ENCODE measurements at places on chromosomes 12 and 14.
A peak's percentile ranks its signal among the peaks of the same experiment; 100 is the strongest.

GRCh38 chr14:90842726-90843125 lies 26.5 kb upstream of the TTC7B start:
- no peaks in the 10 kb centered on the region for H3K36me3 ChIP-seq
- H3K27ac ChIP-seq = no peak overlapping the region
- no peaks in the 10 kb centered on the region for H3K4me1 ChIP-seq
- no peak overlapping the region for H3K4me3 ChIP-seq
- peak; percentile 72 for DNase-seq
- H3K27me3 ChIP-seq = no peaks in the 10 kb centered on the region

GRCh38 chr12:33828326-33828725 lies 194.0 kb upstream of the ALG10 start:
- H3K4me1 ChIP-seq = no peaks in the 10 kb centered on the region
- no peaks in the 10 kb centered on the region for H3K36me3 ChIP-seq
- H3K4me3 ChIP-seq = no peak overlapping the region
- no peaks in the 10 kb centered on the region for H3K27me3 ChIP-seq

- H3K36me3 ChIP-seq = no peaks in the 10 kb centered on the region
- peak overlapping the region; percentile 98 for H3K27ac ChIP-seq
- H3K27me3 ChIP-seq = no peaks in the 10 kb centered on the region
- DNase-seq = no peak
- H3K4me1 ChIP-seq = peaks cover 8% of the 10 kb centered on the region
- H3K4me3 ChIP-seq = no peak overlapping the region
These were observed 129.5 kb downstream of the ETV6 start for GRCh38 chr12:11778713-11779685.

GRCh38 chr14:60242429-60242828 lies 6.6 kb upstream of the PPM1A start:
- no peak overlapping the region for H3K27ac ChIP-seq
- DNase-seq = no peak
- no peak overlapping the region for H3K4me3 ChIP-seq
- H3K4me1 ChIP-seq = peaks cover 2% of the 10 kb centered on the region
- no peaks in the 10 kb centered on the region for H3K27me3 ChIP-seq

DNA sequence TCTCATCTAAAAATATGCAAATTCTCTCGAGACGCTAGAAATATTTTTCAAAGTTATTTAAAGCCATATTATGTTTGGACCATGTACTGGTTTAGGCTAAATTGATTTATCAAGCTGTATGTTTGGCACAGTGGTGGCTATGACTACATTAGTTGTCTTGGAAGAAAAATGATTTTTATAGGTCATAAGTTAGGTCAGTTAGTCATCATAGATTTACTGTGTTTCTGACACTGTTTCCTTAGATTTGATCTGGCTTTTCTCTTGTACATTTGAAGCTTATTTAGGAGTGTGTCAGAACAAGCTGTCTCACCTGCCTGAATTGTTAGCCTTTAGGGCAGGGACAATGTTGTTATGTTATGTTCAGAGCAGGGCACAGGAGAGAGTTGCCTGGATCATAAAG lies 161.1 kb upstream of the FBXO33 start:
- no peaks in the 10 kb centered on the region for H3K36me3 ChIP-seq
- no peak overlapping the region for H3K4me3 ChIP-seq
- H3K27me3 ChIP-seq = no peaks in the 10 kb centered on the region
- H3K27ac ChIP-seq = no peak overlapping the region

GRCh38 chr14:89332031-89332430 lies 85.0 kb downstream of the FOXN3 start:
- no peaks in the 10 kb centered on the region for H3K36me3 ChIP-seq
- H3K4me3 ChIP-seq = no peak overlapping the region
- H3K4me1 ChIP-seq = peaks cover 2% of the 10 kb centered on the region
- DNase-seq = no peak
- no peak overlapping the region for H3K27ac ChIP-seq
- no peaks in the 10 kb centered on the region for H3K27me3 ChIP-seq

- no peaks in the 10 kb centered on the region for H3K36me3 ChIP-seq
- H3K4me3 ChIP-seq = no peak overlapping the region
- no peak for DNase-seq
- no peaks in the 10 kb centered on the region for H3K4me1 ChIP-seq
- H3K27me3 ChIP-seq = no peaks in the 10 kb centered on the region
These were observed 146.1 kb upstream of the LRIG3 start for GRCh38 chr12:59066445-59066844.

DNA sequence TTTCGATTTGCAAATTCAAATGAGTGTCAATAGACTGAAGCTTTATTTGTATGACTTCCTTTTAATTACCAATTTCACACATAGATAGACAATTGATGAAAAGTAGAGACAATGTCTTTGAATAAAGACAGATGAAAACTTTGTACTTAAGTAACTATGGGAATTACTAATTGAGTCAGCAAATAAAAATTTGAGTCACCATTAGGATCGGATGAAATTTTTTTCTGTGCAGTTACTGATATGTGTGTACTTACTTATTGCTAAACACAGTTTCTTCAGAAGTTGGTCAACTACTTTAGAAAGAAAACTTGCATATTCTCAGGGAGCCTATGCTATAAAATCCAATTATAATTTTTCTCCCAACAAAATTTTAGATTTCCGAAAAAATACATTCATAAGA lies 224.9 kb upstream of the SLC16A7 start:
- no peaks in the 10 kb centered on the region for H3K27me3 ChIP-seq
- no peaks in the 10 kb centered on the region for H3K36me3 ChIP-seq
- no peak for DNase-seq
- H3K27ac ChIP-seq = no peak overlapping the region

DNA sequence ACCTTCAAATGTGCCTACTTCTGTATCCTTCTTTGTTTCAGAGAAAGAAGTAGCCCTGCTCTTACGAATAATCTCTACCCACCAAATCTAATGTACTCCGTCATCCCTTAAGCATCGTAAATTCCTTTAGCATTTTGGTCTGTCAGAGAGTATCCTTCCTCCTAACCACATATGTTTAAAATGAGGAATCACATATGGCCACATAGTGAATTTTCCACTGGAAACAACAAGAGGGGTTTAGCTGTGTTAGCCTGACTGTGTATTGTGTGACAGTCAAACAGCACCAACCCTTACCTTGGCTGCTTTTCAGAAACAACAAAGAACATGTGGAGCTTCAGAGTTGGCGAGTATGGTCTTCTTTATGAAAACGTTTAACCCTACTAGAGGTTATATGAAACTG lies 5.5 kb downstream of the LUM start:
- H3K36me3 ChIP-seq = no peaks in the 10 kb centered on the region
- no peaks in the 10 kb centered on the region for H3K27me3 ChIP-seq
- no peak for DNase-seq
- no peak overlapping the region for H3K27ac ChIP-seq

GRCh38 chr14:43410631-43411030 lies 1096.5 kb downstream of the FSCB start:
- H3K4me1 ChIP-seq = no peaks in the 10 kb centered on the region
- DNase-seq = no peak
- no peak overlapping the region for H3K4me3 ChIP-seq
- H3K27me3 ChIP-seq = no peaks in the 10 kb centered on the region
